Cerebellar nuclear complex (tissue), 1 donor: ENCODE measurements at places on chromosomes 6 and 20.

GRCh38 chr6:137226697-137227096 lies 7.5 kb upstream of the IFNGR1 start:
- no peak for DNase-seq

- no peak for DNase-seq
Observed at GRCh38 chr6:163725008-163725941, 310.8 kb downstream of the QKI start.

DNA sequence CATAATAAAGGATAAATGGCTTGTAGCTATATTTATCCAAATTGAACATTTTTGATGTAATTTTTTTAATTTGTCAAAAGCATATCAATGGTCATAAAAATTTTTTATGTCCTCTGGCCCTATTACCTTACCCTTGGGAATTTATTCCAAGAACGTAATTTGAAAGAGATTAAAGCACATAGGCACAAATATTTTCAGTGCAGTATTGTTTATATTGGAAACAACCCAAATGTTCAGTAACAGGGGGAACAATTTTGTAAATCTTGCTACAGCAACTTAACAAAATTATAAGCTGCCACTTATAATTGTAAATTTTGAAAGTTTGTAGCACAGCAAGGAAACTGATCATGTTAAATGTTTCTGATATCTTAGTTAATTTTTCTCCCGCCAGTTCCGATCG lies 142.4 kb downstream of the MTHFD1L start:
- DNase-seq, result no peak

DNA sequence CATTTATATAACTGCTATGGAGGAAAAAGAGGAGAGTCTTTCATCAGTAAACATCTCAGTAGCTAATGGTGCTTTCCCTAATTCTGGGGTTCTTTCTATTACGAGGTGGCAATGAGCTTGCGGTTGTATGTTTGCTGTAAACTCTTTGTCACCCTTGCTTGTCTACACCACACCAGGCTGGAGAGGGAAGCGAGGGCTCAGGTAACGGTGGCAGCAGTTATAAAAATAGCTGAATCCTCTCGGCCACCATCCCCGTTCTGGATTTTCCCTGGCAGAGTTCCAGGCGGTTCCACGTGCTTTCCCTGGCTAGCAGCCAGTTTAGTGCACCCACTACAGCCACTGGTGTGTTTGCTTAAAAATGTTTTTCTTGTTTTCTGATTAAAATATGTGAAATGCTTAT lies 39.0 kb downstream of the MAS1 start:
- no peak for DNase-seq

- no peak for DNase-seq
Observed at GRCh38 chr6:300494-301198, 8.4 kb downstream of the DUSP22 start.

- DNase-seq, result no peak
Observed at GRCh38 chr6:85771925-85772430, 129.3 kb upstream of the SYNCRIP start.
